ENCODE measurements at places on chromosomes 6 and 20.

GRCh38 chr20:21090111-21090618, 16.0 kb downstream of the LINC00237 start:
- DNase-seq: no peak

- no peak for DNase-seq
Measured at GRCh38 chr20:35856866-35857265, 85.1 kb downstream of the PHF20 start.

DNA sequence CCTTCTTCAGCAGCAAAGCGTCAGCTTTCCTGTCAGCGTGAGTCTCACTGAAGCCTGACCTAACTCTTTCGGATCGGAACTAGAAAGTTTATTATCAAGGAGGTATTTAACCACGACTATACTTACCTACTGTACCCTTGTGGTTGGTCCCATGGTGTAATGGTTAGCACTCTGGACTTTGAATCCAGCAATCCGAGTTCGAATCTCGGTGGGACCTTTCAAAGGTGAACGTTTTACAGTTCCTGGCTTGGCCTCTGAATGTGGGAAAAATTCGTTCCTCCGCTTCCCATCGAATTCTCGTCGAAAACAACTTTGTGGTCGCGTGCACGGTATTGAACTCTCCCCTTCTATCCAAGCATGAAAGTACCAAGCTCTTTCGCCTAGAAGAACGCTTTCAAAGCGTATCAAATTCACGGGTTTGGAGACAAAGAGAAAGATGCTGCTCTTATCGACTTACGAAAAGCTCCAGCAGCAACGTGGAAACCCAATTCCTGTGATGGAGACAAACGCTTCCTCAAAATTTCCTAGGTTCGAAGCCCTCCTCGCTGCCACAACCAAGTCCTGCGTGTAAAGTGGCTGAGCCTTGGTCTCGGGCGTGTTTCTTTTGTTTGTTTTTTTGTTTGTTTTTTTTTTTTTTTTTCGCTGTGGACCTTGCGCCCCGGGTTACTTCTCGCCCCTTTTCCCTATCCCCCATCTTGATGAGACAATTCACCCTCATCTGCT, 63.7 kb downstream of the GPX5 start:
- DNase-seq: peak; percentile 89

DNA sequence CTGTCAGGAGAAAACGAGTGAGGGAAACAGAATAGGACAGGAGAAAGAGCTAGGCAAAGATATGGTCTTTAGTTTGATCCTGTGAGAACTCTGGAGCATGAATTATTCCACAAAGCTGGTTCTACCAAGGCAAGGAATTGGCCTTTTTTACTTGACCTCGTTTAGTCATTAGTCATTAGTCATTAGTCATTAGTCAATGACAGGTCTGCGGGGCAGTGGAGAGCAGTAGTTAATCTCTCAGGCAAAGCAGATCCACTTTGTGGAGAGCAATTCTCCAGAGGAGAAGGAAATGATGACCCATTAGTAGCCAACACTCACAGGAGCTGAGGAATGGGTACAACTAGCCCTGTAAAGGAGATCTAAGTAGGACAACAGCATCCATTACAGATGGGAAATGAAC, 22.0 kb upstream of the ABCC10 start:
- no peak for DNase-seq

GRCh38 chr6:105258816-105259215, 79.0 kb upstream of the POPDC3 start:
- no peak for DNase-seq

DNA sequence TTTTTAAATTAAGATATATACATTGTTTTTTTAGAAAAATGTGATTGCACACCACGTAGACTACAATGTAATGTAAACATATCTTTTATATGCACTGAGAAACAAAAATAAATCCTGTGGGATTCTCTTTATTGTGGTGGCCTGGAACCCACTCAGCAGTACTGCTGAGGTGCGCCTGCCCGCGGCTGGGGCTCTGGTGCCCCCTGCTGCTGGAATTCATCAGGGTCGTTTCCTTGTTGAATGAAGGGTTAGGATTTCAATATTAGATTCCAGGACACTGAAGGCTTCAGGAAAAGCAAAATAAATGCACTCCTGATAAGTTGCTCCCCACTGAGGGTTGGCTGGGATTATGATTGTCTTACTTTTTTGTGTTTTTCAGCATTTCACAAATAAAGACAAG, 175.8 kb upstream of the GGTLC1 start:
- DNase-seq: peak; percentile 36

DNA sequence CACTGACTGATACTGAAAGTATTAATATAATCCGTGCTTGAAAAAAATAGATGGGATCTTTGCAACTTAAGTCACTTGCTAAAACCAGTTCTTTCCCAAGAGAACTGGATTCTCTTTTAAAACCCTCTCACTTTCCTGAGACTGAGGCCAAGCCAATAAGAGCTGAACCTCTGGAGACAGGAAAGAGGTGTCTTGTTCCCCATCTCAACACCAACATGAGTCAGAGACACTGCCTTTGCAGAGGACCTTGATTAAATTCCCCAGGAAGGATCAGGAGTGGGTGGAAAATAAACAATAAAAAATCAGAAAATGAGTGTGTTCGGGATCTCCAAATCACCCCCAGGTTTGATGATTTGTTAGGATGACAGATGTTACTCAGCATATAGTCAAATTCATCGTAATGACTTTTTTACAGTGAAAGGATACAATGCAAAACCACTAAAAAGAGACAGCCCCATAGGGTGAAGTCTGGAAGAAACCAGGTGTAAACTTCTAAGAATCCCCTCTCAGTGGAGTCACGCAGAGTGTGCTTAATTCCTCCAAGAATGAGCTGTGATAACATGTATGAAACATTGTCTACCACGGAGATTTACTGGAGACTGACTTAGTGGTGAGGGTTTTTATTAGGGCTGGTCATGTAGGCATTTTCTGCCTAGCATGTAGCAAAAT, 122.8 kb upstream of the BEND3 start:
- DNase-seq: peak; percentile 15

DNA sequence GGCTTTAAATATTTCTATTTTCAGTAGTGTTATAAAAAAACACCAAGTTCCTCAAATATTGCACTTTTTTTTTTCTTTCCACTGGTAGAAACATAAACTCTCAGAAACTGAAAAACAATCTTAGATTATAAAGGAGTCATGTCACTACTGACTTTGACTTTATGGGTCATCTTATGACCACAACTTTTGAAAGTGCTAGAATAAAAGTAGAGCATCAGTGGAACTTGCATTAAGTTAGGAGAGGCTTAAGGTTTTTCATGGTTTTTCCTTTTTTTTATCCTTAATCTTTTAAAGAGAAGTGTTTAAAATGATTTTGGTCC, 56.6 kb upstream of the SUPT3H start:
- no peak for DNase-seq

DNA sequence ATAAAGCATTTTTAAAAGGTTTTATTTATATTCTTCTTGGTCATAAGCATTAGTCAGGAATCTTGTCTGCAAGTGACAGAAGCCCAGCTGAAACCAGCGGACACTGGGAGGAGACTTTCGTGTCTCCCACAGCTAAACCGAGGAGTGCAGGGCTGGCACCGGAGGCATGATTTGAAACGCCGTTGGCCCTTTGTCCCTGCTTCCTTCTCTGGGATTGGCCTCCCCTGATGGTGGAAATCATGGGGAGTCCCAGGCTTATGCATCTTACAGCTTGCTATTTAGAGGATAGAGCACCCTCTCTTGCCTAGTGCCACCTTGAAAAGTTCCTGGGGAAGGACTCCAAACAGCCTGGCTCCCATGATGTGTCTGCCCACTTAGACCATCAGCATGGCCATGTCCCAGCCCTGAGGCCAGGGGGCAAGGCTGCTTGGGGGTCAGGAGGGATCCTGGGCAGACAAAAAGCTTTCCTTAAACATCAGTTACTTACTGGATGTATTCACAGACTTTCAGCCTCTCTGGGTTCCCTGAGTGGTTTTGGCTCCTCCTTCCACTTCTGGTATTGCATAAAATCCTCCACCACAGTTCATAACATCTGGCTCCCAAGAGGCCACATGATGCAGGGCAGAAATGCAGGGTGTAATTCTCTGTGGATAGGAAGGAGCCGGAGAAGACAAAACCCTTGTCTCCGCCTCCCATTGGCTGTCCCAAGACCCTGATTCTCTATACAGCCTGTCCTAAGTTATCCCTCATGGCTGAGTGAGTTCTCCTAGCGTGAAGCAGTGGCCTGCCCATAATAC, 49.3 kb upstream of the INSM1 start:
- no peak for DNase-seq

DNA sequence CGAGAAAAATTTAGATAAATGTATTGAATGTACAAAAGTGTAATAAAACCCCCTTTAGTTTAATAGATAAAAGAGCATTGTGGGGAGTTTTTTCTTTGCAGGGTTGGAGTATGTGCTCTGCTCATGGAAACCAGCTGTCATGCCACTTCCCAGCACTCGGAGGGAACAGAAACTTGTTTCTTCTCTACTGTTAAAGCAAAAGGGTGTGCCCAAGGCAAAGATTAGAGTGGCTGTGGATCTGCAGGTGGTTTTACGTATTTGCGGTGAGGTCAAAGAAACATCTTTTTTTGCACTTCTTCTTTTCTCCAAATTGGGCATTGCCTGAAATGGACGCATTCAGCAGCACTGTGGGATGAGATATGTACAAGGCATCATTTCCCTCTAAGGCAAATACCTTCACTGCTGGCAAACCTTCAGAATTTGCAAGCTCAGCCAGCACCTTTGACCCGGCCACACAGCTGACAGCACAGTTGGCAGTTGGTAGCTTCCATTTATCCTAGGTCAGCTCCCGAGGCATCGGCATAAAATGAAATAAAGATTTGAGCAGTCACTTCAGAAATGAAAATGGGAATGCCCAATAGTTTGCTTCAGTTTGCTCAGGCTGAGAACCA, 178.4 kb upstream of the EYA4 start:
- no peak for DNase-seq

DNA sequence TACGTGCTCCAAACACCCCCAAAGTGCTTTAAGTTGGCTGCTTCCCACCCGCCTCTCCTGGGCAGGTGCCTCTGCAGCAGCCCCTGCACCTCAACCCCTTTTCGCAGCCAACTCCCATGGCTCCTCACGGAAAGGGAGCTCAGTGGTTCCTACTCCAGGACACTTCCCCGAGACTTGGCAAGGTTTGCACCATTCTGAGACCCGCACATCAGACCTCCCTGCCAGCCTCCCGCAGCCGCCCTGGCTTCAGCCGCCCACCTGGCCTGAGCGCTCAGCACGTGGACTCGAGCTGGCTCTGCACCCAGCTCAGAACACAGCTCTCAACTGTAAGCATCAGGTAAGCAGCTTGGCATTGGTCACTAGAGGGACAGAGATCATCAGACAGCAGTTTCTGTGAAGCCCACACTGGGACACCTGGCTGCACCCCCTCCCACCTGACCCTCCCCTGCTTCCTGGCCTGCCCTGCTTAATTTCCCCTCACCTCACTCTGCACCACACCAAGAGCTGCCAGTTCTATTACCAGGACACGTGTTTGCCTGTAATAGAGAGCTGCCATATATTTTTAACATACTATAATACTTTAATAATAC, 28.5 kb downstream of the GMDS start:
- no peak for DNase-seq

GRCh38 chr6:149031859-149032598, 285.2 kb downstream of the UST start:
- peak; percentile 52 for DNase-seq

DNA sequence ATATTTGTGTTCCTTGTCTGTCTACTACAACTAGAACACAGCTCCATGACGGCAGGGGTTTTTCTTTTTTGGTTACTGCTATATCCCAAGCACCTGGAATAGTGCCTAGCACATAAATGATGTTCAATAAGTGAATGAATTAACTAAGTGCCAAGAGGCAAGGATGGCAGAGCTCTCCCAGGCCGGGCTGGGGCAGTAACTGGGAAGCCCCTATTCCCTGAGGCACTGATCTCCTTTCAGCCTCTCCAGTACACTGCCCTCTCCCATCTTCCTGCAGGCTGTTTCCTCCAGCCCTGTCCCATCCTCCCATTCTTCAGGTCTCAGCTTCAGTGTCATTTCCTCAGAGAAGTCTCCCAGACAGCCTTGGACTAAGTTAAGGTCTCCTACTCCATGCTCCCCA, 29.0 kb upstream of the SPDEF start:
- DNase-seq: no peak

DNA sequence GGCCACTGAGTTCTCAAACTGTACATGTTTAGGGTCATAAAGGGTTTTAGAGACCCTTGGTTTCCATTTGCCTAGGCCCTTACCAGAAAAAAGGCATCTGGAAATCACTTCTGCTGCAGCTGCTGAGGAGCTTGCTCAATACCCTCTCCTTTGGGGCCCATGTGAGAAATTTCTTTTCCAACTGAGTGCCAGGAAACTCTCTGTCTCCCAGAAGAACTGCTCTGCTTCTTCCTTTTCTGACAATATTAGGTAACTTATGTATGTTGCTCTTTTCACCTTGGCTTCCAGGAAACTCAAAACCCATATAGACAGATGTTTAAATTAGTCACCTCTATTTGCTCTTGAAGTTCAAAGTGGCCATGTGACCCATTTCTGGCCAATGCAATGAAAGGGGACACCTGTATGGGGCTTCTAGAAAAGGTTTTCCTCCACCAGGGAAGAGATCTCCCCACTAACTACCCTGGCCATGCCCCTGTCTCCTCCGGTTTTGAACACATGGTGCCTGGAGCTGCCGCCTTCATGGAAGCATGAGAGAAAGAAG, 121.6 kb downstream of the PREX1 start:
- peak; percentile 70 for DNase-seq

- no peak for DNase-seq
Measured at GRCh38 chr20:1333462-1334369, 4.8 kb upstream of the SDCBP2 start.

DNA sequence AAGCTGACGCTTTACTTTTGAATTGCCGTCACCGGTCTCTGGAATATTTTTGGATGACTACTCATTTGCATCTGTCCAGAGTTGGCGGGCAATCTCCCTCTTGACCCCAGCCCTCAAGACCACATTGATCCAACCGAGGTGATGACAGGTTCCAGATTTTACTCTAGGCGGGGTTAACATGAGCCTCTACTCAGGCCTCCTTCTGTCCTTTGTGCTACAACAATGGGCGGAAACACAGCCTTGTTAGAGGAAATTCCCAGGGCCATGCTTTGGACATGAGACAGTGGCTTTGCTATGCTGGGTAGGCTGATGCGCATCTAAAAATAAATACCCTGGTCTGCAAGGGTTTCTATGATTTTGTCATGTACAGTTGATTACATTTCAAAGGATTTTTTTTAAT, 27.0 kb upstream of the ADGRF5 start:
- no peak for DNase-seq

DNA sequence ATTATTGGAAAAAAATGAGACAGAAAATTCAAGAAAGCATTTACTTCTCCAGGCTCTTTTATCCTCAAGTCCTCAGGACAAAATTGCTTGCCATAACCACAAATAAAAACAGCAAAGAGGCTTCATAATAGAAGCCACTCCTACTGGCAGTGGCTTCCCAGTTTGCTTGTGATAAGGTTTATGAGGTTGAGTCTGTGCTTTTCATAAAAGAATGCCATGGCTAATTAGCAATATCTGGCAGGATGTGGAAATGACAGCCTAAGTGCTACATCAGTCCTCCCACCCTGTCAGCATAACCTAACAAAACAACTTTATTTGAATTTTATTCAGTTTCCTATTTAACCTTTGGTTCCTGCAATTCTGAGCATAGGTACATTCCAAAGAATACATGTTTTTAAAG, 80.9 kb upstream of the HTR1E start:
- no peak for DNase-seq

GRCh38 chr20:48609491-48609978, 218.3 kb downstream of the PREX1 start:
- DNase-seq: no peak

- no peak for DNase-seq
Measured at GRCh38 chr20:582204-582603, 27.9 kb downstream of the TCF15 start.
